Astrocyte (in vitro differentiated cells and primary cell): ENCODE measurements at places on chromosomes 13 and 19. TPM values are rescaled to one million over a fixed set of nuclear protein-coding genes. Genes with fewer than 3 reads are reported as not detected.

ATP1A3 gene
- 3.4 and 3.9 TPM in 2 replicates for total RNA-seq

TMC4 gene
- 0.94 and 1.9 TPM in 2 replicates for total RNA-seq

FRY gene
- 4.6 and 5.3 TPM in 2 replicates for total RNA-seq

GTF3A gene
- 77.7 and 83.6 TPM in 2 replicates for total RNA-seq

ZNF558 gene
- total RNA-seq, result not detected in 2 replicates

PEG3 gene
- total RNA-seq, result not detected in 2 replicates

DAND5 gene
- total RNA-seq, result 0.14 TPM in 1 of 2 replicates, not detected in the other

KRI1 gene
- total RNA-seq, result 14.1 and 15.9 TPM in 2 replicates

NLRP7 gene
- not detected in 2 replicates for total RNA-seq

PTBP1 gene
- 366 and 386 TPM in 2 replicates for total RNA-seq

CRTC1 gene
- 8.4 and 8.8 TPM in 2 replicates for total RNA-seq

KBTBD6 gene
- 8.5 and 9.6 TPM in 2 replicates for total RNA-seq

MTMR6 gene
- total RNA-seq, result 18.5 and 19.3 TPM in 2 replicates

LILRB4 gene
- not detected in 2 replicates for total RNA-seq

MARK4 gene
- total RNA-seq, result 60.3 and 61.0 TPM in 2 replicates

ZNF320 gene
- 28.0 and 31.6 TPM in 2 replicates for total RNA-seq

KLF1 gene
- total RNA-seq, result 0.17 TPM in 1 of 2 replicates, not detected in the other

FPR3 gene
- not detected in 2 replicates for total RNA-seq

TCF3 gene
- total RNA-seq, result 156 and 173 TPM in 2 replicates

ALOX5AP gene
- 2.9 and 4.5 TPM in 2 replicates for total RNA-seq

LRRC4B gene
- total RNA-seq, result not detected in 2 replicates

LYPD5 gene
- total RNA-seq, result not detected in 2 replicates

ZNF439 gene
- total RNA-seq, result not detected in 2 replicates
